ENCODE measurements at places on chromosomes 6 and 20.

DNA sequence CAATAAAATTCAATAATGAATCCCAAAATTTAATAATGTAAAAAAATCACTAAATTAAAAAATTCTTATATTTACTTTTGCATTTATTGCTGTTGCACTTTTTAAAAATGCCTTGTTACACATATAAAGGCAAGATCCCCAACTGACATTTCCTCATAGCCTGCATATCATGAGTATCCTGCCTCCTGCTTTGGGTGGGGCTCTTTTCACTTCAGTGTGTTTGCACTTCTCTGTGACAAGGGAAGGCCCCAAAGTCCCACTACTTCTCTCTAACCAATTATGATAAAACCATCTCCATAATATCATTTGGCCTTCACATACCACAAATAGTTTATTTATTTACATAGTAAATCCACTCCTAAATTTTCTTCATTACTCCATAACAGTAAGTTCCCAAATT is 446.1 kb upstream of the MARCKS start:
- H3K27ac ChIP-seq: no peak overlapping the region
- DNase-seq: peak; percentile 56
- H3K36me3 ChIP-seq: no peaks in the 10 kb centered on the region
- H3K4me3 ChIP-seq: no peak overlapping the region

DNA sequence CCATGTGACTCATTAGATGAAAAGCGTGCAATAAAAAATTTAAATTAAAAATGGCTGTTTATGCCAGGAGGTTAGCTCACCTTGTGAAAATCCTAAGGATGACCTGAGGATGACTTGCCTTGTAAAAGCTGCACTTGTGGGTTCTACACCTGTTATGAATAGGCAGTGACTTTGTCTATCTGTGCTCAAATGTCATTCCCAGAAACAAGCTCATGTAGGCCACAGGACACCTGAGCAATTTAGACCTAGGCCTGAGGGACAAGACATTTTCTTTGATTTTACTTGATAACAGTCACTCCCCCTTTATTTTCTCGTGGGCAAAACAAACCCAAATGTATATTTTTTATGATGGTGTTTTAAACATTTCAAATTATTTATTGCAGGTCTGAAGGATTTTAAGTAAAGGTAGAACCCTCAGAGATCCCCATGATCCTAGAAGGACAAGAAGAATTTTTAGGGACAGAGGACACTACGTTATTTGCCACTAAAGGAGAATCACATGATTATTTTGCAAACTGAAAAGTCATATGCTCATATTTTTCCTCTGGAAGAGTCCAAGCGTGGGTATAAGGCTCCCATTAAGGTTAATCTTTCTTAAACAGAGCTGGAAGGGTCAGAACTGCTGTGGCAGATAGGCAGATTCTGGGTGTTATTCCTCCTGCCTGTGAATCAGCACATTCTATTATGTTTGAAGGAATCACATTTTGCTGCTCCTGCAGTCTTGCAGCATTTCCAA is 277.5 kb upstream of the MAN1A1 start:
- no peak for DNase-seq
- no peaks in the 10 kb centered on the region for H3K36me3 ChIP-seq
- no peak overlapping the region for H3K27ac ChIP-seq
- no peaks in the 10 kb centered on the region for H3K27me3 ChIP-seq
- H3K4me1 ChIP-seq: no peaks in the 10 kb centered on the region

DNA sequence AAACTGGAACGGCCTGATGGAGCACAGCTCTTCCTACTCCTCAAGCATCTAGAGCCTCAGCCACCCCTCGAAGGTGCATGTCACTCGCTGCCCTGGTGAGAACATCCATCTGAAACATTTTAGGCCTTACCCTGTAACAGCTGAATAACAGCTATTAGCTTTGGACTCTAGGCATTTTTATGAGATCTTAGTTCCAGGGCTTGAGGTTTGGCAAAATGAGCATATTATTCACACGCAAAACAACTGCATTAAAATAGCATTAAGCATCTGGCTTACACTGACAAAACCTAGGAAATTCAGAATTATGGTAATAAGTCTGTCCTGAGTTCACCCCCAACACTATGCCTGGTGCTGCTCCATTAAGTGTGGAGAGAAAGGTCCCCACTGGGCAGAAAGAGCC is 56.1 kb downstream of the ADAT2 start:
- no peak overlapping the region for H3K4me3 ChIP-seq
- no peaks in the 10 kb centered on the region for H3K4me1 ChIP-seq
- no peak overlapping the region for H3K27ac ChIP-seq
- no peaks in the 10 kb centered on the region for H3K27me3 ChIP-seq

DNA sequence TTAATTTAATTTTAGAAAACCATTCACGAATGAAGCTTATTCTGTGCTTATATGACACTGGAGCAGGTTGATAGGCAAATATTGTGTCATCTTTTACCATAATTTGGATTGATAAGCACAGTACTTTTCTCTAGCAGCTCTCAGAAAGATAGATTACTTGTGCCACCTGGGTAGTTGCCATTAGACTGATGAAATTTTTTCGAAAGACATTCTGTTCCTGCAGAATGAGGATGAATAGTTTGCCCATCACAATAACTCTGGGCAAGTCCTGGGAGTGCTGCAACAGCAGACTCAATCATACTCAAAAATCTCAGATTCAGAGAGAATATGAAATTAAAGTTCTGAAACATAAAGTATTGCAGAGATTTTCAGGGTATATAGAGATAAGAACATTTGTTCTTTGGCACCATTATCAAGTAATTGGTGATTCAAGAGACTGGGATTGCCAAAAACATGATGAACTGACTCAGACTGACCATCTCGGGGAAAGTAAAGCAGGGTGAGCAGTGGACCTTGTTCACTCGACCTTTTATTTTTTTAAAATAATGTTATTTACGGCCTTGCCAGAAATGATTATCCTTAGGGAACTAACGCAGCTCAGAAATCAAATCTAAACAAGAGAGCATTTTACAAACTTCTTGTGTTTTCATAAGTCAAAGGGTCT is 65.8 kb upstream of the PTCHD4 start:
- H3K27me3 ChIP-seq: no peaks in the 10 kb centered on the region
- H3K36me3 ChIP-seq: no peaks in the 10 kb centered on the region
- DNase-seq: no peak
- H3K27ac ChIP-seq: no peak overlapping the region
- no peak overlapping the region for H3K4me3 ChIP-seq
- no peaks in the 10 kb centered on the region for H3K4me1 ChIP-seq

DNA sequence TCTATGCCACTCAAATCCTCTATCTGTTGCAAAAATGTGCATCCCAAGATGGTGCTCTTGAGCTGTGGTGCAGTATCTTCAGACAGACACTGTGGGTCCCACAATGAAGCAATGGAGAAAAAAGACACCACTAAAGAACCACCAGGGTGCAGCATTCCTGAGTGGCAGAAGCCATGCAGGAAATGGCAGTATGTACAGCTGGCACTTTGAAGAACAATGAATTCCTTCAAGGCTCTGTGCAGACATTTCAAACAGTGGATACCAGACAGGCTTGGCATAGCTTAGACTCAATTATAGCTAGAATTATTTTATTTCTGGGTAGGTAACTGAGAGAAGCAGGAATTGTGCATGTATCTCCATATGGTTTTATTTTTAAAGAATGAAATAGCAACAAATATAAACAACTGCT is 24.0 kb upstream of the HDAC2 start:
- H3K36me3 ChIP-seq: no peaks in the 10 kb centered on the region
- no peak for DNase-seq
- no peak overlapping the region for H3K27ac ChIP-seq

DNA sequence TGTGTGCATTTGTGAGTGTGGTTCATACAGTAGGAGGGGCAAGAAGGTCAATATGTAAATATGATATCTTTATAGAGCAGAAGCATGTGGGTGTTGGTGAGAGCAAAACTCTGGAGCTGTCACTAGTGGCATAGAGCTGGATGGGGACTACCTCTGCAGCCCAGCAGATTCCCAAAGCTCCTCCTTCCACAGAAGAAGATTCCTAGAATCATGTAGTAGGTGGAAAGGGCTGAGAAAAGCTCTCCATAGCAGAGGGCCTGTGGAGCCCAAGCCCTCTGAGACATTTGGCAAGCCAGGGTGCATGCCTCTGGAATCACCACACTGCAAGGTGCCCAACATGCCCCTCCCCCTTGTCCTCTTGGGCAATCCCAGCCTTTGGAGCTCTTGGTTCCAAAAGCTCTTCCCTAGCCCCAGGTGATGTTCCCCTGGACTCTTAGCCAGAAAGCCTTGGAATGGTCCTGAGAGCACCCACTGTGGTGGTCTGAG is 233.2 kb downstream of the LRFN2 start:
- no peaks in the 10 kb centered on the region for H3K36me3 ChIP-seq
- no peak overlapping the region for H3K27ac ChIP-seq
- no peaks in the 10 kb centered on the region for H3K4me1 ChIP-seq
- H3K27me3 ChIP-seq: no peaks in the 10 kb centered on the region
- no peak overlapping the region for H3K4me3 ChIP-seq

DNA sequence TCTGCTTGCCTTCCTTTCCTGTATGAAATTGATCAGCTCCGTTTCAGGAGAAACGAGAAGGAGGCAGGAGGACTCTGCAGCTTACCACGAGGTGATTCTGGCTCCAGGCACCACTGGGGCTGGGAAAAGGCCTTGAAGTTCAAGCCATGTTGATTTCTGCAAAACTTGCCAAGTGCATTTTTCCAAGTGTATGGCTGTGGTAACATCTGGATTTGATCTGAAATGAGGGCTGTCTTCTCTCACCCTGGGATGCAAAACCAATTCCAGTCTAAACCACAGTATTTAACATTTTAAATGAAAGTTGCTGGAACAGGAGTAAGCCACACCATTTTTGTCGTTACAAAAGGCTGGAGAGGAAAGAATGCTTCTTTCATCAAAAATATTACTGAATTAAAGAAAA is 36.1 kb upstream of the FAM210B start:
- H3K27me3 ChIP-seq: no peaks in the 10 kb centered on the region
- H3K36me3 ChIP-seq: no peaks in the 10 kb centered on the region
- no peak overlapping the region for H3K4me3 ChIP-seq
- no peak for DNase-seq
- H3K4me1 ChIP-seq: no peaks in the 10 kb centered on the region
- no peak overlapping the region for H3K27ac ChIP-seq

- no peak overlapping the region for H3K4me3 ChIP-seq
- no peak for DNase-seq
- H3K27me3 ChIP-seq: no peaks in the 10 kb centered on the region
- H3K4me1 ChIP-seq: peaks cover 4% of the 10 kb centered on the region
Observed at GRCh38 chr6:7640607-7641577, 50.9 kb downstream of the SNRNP48 start.

DNA sequence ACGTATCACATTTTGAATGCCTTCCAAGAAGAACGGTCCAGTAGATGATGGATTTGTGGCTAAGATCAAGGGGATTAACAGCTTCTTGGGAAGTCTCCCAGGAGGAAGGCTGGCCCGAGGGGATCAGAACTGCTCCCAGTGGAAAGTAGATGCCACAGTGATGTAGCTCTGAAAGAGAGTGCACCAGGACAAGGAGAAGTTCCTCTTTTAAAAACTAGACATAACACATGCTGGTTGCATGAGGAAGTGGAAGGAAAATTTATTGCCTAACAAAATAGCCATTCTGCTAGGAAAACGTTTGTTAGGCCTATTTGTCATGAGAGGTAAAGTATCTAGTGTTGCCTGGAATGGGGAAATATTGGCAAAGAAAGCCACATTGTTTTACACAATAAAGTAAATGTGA is 87.8 kb downstream of the CDH26 start:
- H3K27ac ChIP-seq: peak overlapping the region; percentile 86
- H3K36me3 ChIP-seq: no peaks in the 10 kb centered on the region
- H3K4me1 ChIP-seq: peaks cover 88% of the 10 kb centered on the region
- peak; percentile 90 for DNase-seq

GRCh38 chr20:10984294-10984693 is 310.5 kb upstream of the JAG1 start:
- H3K36me3 ChIP-seq: no peaks in the 10 kb centered on the region
- H3K4me1 ChIP-seq: no peaks in the 10 kb centered on the region
- H3K27me3 ChIP-seq: no peaks in the 10 kb centered on the region
- no peak for DNase-seq
- H3K4me3 ChIP-seq: no peak overlapping the region

- H3K4me1 ChIP-seq: no peaks in the 10 kb centered on the region
- no peaks in the 10 kb centered on the region for H3K36me3 ChIP-seq
- no peaks in the 10 kb centered on the region for H3K27me3 ChIP-seq
- DNase-seq: no peak
- H3K4me3 ChIP-seq: no peak overlapping the region
Observed at GRCh38 chr6:13511913-13512717, 24.7 kb upstream of the GFOD1 start.

DNA sequence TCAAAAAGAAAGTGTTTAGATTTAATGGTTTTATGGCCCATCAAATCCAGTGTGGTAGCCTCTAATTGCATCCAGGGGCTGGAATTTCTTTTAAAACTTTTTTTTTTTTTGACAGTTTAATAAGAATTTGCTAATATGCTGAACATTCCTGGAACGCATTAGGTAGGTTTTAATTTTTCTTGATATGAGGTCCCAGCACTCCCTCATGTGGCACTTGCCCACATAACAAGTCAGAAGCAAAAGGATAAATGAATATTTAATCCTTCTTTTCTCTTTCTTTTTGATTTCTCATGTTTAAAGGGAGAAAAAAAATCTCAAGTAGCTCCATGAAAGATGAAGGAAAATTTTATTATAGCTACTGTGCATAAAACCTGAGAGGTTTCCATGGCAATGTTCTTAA is 13.5 kb downstream of the HAO1 start:
- no peaks in the 10 kb centered on the region for H3K36me3 ChIP-seq
- no peak overlapping the region for H3K27ac ChIP-seq
- H3K27me3 ChIP-seq: no peaks in the 10 kb centered on the region
- peaks cover 13% of the 10 kb centered on the region for H3K4me1 ChIP-seq
- no peak for DNase-seq
